NCI-H2029 (cell line): ENCODE measurements at places on chromosomes 11 and 22.

- DNase-seq: no peak
Measured at GRCh38 chr11:107266455-107266854, 191.2 kb downstream of the CWF19L2 start.

GRCh38 chr11:11502263-11502861 is 119.4 kb downstream of the GALNT18 start:
- DNase-seq: peak; percentile 73

- no peak for DNase-seq
Measured at GRCh38 chr11:29312812-29313211, 704.0 kb downstream of the KCNA4 start.

- no peak for DNase-seq
Measured at GRCh38 chr22:36715647-36716046, 12.1 kb upstream of the CACNG2 start.

GRCh38 chr11:76284161-76284560 is 77.9 kb upstream of the WNT11 start:
- no peak for DNase-seq

- no peak for DNase-seq
Measured at GRCh38 chr11:10808235-10808552, 532 bp downstream of the EIF4G2 start.

DNA sequence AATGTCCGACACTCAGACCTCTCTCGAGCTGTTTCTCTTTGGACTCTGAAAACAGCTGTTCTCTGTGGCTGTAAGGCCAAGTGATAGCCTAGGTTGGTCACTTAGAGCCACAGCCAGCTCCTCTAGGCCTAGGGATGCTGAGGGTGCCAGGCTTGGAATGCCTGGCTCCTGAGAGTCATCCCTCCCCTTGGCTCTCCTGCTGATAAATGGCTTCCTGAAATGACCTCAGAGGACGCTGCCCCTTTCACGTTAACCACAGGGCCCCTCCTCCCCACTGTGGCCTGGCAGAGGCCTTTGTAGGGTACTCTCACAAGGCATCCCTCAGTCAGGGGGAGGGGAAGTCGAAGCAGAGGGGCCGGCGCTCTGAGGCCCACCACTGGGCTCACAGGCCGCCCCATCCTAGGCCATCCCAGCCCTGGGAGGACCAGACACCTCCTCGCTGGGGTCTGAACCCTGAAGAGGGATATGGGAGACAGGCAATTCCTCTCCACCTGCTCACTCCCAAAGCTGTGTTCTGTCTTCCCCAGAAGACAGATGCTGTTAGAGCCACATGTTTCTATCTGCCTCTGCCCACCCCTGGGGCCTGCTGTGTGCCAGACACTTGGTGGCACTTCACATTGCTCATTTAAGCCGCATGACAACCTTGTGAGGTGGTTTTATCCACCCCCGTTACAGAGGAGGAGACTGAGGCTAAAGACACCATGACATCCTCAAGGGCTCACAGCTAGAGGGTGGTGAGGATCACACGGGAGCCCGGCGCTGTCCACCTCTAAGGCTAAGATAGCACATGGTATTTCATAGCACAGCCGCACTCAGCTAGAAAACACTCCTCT is 50.9 kb downstream of the ARFGAP3 start:
- DNase-seq: peak; percentile 57
